Right cardiac atrium (tissue), 5 donors: ENCODE measurements at places on chromosomes 2 and 18.

GRCh38 chr2:209613649-209614305, 157.9 kb upstream of the UNC80 start:
- no peak for DNase-seq

DNA sequence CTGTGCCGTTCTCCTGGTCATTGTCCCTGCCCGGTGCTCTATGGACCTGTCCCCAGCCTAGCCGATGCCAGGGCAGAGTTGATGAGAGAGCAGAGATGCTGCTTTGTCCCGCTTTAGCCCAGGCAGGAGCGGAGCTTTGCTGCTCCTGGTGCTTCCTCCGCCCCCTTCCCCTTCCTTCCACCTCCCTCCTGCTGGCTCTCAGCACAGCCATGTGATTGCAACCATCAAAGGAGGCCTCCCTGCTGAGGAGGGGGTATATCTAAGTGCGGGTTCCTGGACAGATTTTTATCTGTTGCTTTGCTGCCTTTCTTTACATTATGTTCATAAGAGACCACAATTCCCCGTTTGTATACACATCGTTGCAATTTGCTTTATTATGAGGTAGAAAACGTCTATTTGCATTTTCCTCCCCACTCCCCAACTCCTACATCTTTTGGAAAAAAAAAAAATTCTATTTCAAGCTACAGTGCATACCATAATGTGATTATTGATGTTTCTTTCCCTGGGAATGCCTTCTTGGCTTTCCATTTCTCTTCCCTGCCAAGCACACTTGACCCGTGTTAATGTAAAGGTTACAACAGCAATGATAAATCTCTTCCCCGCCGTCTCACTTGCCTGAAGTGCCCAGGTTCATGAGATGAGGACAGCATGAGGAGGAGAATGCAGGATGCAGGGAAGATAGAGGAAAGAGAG, 25.4 kb downstream of the ALPK2 start:
- no peak for DNase-seq

- no peak for DNase-seq
These were observed 70.6 kb upstream of the GLS start for GRCh38 chr2:190809876-190810525.

DNA sequence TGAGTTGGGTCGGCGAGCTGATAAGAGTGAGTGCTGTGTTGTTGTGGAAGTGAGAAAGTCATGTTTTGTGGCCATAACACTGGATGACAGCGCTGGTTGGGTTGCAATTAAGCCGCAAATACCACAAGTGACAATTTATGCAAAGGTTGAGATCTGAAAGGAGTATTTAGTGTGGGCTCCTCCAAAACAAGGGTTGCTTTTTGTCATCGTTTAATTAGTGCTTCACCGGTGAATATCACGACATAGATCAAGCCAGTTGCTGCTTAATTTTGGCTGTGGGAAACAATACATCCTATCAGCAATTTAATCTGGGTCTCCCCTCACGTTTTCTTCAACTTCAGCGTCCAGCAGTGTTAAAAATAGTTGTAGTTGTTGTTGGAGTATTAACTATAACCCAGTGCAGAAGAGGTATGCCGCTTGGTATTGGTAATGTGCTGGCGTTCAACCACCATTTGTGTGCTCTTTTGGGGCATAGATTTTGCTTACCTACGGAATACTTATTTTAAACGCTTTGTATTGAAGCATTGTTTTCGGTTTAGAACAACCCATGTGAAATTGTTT, 662 bp downstream of the ACVR2A start:
- no peak for DNase-seq

- DNase-seq = no peak
These were observed 82.5 kb upstream of the RBMS1 start for GRCh38 chr2:160576054-160576499.

GRCh38 chr2:32937602-32938448, 8.9 kb upstream of the LTBP1 start:
- DNase-seq = no peak

- DNase-seq = no peak
These were observed 1247.5 kb upstream of the ACVR2A start for GRCh38 chr2:146597291-146597690.

DNA sequence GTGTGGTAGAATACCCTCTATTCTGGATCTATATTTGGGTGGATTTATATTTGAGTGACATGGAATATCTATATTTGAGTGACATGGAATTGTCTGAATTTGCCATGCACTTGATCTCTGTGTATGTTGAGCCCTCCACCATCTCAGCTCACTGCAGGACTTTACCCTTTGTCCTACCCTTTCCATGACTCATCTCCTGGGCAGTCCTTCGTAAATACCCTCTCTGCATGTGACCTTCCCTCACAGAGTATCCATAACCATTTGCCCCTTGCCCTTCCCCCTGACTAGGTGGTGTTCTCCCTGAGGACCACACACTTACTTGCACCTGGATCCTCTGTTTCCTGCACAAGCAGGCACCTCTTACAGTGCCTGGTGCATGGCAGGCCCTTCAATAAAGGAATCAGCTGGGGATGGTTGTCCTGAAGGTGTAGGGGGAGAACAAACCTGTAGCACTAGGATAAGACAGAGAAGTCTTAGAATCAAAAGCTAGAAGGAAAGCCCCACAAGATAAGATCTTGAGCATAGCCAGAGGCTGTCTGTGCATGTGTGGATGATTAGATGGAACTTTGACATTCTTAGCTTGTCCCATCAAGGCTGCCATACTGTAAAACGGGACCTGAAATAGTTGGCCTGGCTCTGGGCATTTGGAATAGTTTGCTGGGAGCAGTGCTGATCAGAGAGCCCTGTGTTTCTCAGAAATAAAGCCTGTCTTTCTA, 230.4 kb downstream of the FHOD3 start:
- no peak for DNase-seq

GRCh38 chr2:106353676-106354075, 114.5 kb downstream of the RGPD3 start:
- no peak for DNase-seq

DNA sequence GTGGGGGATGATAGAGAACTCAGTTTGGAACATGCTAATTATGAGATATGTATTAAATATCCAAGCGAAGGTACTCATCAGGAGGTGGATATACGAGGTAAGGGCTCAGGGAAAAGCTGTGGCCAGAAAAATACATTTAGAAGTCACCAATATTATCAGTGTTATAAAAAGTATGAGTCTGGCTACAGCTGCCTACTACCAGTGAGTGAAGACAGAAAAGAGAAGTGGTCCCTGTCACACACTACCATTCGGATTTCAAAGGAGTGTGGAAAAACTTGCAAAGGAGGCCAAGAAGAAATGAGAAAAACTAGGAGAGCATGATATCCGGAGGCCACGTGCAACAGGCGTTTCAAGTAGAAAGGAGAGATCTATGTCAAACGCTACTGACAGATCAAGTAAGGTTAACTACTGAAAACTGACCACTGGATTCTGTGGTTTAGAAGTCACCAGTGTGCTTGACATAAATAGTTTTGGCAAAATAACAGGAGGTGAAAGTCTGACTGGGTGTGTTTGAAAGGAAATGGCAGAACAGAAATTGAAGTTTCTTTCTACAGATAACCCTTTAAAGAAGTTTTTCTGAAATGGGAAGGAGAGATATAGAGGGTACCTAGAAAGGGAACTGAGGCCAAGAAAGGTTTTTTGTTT, 118.7 kb upstream of the DNMT3A start:
- DNase-seq = no peak

GRCh38 chr2:212672186-212672585, 133.6 kb upstream of the ERBB4 start:
- DNase-seq = no peak

DNA sequence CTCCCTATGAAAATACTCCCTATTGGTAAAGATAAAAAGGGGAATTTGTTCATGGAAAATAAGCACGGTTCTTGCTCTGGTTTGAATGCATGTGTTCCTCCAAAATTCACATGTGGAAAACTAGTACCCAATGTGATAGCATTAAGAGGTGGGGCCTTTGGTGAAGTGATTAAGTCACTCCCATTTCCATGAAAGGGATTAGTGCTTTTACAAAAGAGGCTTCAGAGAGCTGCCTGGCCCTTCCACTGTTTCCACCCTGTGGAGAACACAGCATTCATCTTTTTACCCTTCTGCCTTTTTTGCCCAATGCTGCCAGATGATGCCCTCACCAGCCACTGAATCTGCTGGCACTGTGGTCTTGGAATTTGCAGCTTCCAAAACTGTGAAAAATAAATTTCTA, 666.8 kb downstream of the ARHGAP15 start:
- no peak for DNase-seq

- no peak for DNase-seq
These were observed 35.8 kb upstream of the INHBB start for GRCh38 chr2:120310136-120310535.

DNA sequence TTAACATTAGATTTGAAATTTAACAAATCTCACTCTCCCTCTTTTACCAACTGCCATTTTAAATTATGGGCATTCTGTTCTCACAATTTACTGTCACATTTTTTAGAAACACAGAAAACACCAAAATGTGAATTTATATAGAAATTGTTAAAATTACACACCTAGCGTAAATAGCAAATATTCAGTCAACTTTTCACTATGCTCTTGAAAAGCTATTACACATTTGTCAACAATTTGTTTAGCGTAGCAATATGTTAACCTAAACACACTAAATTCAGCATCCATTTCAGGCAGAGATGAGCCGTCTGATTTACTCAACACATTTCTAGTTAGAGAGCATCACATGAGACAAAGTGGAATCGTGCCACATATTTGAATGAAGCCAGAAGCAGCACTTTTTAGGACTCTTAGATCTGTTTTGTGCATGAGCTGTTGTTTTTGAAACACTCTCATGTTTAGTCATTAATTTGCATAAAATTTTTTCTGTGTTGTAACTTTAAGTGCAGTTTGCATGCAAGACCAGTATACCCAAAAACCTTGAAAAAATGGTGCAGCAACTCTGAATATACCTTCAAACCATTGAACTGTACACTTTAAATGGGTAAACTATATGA, 8.2 kb downstream of the TTC32 start:
- no peak for DNase-seq

DNA sequence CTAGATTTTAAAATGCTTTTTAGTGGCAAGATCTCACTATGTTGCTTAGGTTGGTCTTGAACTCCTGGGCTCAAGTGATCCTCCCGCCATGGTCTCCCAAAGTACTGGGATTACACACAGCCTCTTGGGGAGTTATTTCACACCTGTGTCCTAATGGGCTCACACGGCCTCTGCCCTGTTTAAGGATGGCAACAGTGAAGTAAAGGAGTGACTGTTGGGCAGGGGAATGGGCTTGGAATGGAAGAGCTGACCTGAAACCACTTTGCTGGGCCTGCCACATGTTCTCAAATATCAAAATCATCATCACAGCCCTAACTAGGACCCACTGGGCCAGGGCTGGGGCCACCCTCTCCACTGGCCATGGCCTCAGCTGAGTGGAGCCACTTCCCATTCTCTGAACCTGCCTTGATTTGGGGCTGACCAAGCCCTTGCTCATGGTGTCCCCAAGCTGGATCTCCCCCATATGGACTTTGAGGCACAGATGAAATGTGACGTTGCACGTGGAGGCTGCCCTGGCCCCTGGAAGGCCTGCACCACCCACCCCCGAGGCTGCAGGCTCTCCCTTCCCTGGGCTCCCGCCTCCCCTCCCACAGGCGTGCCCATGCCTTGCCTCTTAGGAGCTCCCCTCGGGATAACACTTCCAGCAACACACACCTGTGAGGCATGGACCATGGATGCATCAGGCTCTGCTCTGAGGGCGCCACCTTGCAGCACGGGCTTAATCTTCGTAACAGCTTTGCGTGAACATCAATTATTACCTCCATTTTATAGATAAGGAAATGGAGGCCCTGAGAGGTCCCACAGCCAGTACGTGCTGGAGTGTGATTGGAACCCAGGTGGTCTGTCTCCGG, 71.8 kb upstream of the SMAD7 start:
- no peak for DNase-seq

DNA sequence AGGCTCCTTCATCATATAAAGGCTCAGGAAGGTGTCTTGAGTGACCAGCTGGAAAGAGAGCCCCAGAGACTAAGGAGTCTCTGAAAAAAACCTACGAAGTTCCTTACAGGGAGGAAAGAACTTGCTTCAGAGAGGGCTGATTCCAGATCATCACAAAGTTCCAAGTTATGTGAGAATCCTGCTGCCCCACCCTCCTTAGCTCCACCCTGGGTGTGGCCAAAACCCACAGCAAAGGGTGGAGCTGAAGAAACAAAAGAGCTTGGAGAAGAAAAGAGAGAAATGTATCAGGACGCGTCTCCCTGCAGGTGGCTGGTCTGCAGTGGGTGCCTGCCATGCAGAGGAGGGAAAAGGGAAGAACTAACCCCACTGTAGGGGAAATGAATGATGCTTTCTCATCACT, 32.8 kb upstream of the ZNF396 start:
- DNase-seq = no peak

DNA sequence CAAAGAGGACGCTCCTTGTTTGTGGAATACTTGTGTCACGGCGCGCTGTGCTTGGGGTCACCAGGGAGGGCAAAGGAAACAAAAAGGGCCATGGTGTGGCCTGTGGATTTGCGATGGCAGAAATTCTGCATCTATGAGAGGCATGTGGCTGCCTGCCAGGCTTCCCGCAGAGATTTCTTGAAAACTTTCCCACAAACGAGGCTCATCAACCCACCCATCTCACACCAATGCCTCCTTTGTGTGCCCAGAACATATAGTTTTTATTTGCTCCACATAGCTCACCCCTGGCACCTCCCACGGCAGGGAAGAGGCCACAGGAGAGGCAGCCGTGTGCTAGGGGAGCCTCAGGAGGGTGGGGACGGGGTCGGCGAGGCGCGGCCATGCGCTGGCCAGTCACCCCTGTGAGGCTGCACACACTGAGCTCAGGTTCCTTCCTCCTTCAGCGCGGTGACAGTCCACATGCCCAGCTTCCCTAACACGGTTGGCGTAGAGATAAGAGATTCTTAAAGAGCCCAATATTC, 100.3 kb downstream of the MBP start:
- no peak for DNase-seq

- DNase-seq = no peak
These were observed 161.6 kb upstream of the CAPN13 start for GRCh38 chr2:30968660-30969397.

DNA sequence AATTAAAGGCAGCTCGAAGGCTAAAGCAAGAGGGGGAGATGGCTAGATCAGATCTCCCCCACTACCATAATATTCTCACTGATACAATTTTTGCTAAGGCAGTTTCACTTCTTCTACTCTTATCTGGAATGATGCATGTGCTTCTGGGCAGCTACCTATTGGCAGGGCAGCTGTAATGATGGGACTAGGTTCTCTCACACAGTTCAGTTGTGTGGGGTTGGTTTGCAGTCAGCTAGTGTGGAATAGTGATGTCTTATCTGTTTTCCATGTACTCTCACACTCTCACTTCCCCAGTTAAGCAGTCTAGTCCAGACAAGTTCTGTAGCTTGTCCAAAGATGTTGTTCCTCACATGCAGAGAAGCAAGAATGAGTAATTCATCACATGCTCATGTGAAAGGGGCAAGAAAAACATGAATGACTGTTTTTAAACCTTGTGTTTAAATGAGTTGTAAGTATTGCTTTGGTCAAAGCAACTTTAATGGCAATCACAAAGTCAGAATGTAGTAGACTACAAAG, 836.1 kb downstream of the CBLN2 start:
- DNase-seq = no peak
